ENCODE measurements at places on chromosomes 3 and 15.
A peak's percentile ranks its signal among the peaks of the same experiment; 100 is the strongest.

DNA sequence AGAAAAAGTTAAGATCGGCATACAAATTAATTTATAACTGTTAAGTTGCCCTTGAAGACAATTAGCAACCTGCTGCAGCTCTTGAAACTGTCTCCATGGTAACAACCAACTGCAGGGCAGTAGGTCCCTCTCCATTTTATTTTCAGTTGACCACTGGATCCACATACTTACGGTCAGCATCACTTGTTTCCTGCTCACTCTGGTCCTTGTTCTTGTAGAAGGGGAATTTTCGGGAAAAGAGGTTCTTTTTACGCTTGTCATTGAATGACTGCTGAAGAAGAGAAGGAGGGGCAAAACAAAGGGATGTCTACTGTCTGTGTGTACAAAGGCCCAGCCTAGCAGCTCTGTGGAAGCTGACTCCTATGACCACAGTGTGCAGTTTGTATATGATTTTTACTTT is 46.8 kb upstream of the MELTF start:
- no peaks in the 10 kb centered on the region for H3K36me3 ChIP-seq
- H3K27me3 ChIP-seq, result no peaks in the 10 kb centered on the region
- no peak overlapping the region for H3K27ac ChIP-seq
- DNase-seq, result no peak
- no peak overlapping the region for H3K4me3 ChIP-seq
- no peaks in the 10 kb centered on the region for H3K4me1 ChIP-seq

GRCh38 chr3:106913111-106913698 is 464.0 kb upstream of the CCDC54 start:
- H3K4me1 ChIP-seq, result no peaks in the 10 kb centered on the region
- no peak overlapping the region for H3K27ac ChIP-seq
- no peaks in the 10 kb centered on the region for H3K27me3 ChIP-seq
- DNase-seq, result peak; percentile 27
- H3K4me3 ChIP-seq, result no peak overlapping the region

- H3K4me1 ChIP-seq, result peaks cover 9% of the 10 kb centered on the region
- peak overlapping the region; percentile 97 for H3K27ac ChIP-seq
- no peaks in the 10 kb centered on the region for H3K36me3 ChIP-seq
- no peaks in the 10 kb centered on the region for H3K27me3 ChIP-seq
- no peak for DNase-seq
- H3K4me3 ChIP-seq, result peak overlapping the region; percentile 86
These were observed 515 bp upstream of the EIF3J start for GRCh38 chr15:44536302-44536961.

DNA sequence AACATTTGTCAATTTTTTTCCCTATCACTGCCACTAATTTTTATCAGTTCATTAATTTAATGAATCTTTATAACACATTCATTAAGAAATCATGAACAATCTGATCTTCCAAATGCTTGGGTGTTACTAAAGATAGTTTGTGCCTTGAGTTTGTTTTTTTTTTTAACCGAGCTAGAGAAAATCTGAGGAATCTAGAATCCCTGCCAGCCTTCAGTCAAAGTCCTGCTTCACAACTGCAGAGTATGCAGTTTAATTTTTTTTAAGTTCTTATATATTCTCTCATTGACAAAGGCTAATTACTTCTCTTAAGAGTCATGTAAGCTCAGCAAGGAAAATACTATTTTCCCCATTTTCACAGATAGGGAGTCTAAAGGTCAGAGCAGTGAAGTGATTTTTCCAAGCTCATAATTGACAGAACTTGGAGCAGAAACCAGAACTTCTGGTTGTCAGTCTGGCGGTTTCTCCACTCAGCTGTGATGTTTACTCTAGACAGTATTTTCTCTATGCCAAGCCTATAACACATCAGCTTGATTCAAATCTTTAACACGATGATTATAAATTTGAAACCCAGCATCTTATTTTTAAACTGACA is 55.7 kb downstream of the TNIK start:
- peak overlapping the region; percentile 12 for H3K27ac ChIP-seq
- no peaks in the 10 kb centered on the region for H3K36me3 ChIP-seq
- H3K27me3 ChIP-seq, result no peaks in the 10 kb centered on the region

DNA sequence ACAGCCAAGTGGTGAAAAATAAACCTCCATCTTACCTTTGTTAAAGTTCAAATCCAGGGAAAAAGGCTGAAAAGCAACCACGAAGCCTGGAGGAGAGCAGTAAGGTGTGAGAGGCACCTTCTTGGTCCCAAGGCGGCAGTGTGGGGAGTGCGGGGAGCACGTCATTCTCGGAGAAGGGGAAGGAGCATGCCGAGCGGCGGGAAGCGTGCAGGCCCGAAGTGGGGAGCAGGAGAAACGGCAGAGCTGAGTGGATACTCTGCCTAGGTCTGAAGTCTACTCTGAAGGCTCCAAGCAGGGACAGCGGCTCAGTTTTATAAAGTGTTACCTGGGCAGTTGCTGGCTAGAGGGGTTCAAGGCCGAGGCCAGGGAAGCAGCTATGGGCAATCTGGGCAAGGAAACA is 96.9 kb downstream of the RYK start:
- no peaks in the 10 kb centered on the region for H3K27me3 ChIP-seq
- no peaks in the 10 kb centered on the region for H3K4me1 ChIP-seq
- no peak for DNase-seq
- H3K36me3 ChIP-seq, result peaks cover 15% of the 10 kb centered on the region
- no peak overlapping the region for H3K27ac ChIP-seq

DNA sequence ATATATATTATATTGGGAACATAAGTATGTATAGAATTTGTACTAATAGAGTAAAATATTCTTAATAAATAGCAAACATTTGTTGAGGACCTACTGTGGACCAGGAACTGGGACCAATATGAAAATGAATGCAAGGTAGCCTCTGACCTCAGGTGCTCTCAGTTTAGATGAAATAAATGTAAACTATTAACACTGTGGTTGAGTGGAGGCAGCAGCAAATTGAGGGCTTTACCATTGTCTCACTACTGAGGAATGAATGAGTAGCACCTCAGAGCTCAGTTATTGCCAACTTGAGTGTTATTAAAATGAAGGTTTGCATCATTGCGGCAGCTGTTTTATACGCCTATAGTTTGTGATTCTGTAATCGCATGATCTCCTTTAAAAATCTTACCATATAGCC is 90.9 kb upstream of the CGNL1 start:
- no peaks in the 10 kb centered on the region for H3K4me1 ChIP-seq
- no peak overlapping the region for H3K27ac ChIP-seq
- no peak overlapping the region for H3K4me3 ChIP-seq
- no peaks in the 10 kb centered on the region for H3K27me3 ChIP-seq
- peaks cover 14% of the 10 kb centered on the region for H3K36me3 ChIP-seq

- no peak for DNase-seq
- H3K27me3 ChIP-seq, result no peaks in the 10 kb centered on the region
- no peak overlapping the region for H3K4me3 ChIP-seq
- no peaks in the 10 kb centered on the region for H3K4me1 ChIP-seq
- H3K27ac ChIP-seq, result no peak overlapping the region
These were observed 14.8 kb upstream of the HLTF start for GRCh38 chr3:149101154-149101553.

DNA sequence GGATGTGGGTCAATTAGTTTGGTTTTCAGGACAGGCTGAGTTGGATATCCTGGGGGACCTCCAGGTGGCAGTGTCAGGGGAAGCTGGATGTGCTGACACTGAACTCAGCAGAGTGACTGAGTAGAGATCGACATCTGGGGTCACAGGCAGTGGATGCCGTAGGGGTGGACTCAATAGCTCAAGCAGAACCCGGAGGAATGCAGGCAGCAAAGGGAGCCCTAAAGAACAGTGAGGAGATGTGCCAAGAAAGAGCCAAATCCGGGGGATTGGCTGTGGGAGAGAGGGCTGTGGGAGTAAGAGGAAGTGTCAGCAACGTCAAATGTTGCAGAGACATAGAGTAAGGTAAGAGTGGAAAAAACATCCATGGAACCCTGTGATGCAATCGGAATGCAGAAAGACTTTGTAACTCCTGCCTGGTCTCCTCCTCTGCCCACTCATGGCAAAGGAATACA is 11.6 kb downstream of the CCR5AS start:
- H3K27ac ChIP-seq, result no peak overlapping the region
- no peaks in the 10 kb centered on the region for H3K4me1 ChIP-seq
- no peak overlapping the region for H3K4me3 ChIP-seq
- no peaks in the 10 kb centered on the region for H3K27me3 ChIP-seq

DNA sequence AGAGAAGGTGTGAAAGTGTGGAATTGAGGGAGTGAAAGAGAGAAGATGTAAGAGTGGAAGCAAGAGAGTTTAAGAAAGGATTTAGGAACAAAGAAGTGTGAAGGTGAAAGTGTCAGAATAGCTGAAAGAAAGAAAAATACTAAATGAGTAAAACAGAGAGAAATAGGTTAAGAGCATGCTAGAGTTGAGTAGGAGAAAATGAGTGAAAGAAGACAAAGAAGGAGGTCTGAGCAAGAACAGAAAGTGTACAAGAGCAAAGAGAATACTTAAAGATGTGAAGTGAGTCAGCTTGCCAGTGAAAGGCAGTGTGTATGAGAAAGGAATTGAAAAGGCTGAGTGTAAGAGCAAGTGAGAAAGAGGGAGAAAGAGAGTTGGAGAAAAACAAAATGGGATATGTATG is 348.8 kb upstream of the BCHE start:
- no peak overlapping the region for H3K27ac ChIP-seq
- no peak overlapping the region for H3K4me3 ChIP-seq
- no peaks in the 10 kb centered on the region for H3K36me3 ChIP-seq
- no peak for DNase-seq

- H3K4me1 ChIP-seq, result peaks cover 3% of the 10 kb centered on the region
- no peaks in the 10 kb centered on the region for H3K27me3 ChIP-seq
- H3K27ac ChIP-seq, result no peak overlapping the region
- peak; percentile 84 for DNase-seq
- H3K36me3 ChIP-seq, result no peaks in the 10 kb centered on the region
These were observed 340 bp downstream of the TMEM44 start for GRCh38 chr3:194632809-194633348.

- no peaks in the 10 kb centered on the region for H3K4me1 ChIP-seq
- DNase-seq, result no peak
- no peak overlapping the region for H3K27ac ChIP-seq
- H3K36me3 ChIP-seq, result no peaks in the 10 kb centered on the region
These were observed 285.8 kb upstream of the GADL1 start for GRCh38 chr3:31180274-31180673.

GRCh38 chr15:23472678-23473077 is 25.6 kb upstream of the GOLGA6L2 start:
- H3K27ac ChIP-seq, result no peak overlapping the region
- no peaks in the 10 kb centered on the region for H3K27me3 ChIP-seq

DNA sequence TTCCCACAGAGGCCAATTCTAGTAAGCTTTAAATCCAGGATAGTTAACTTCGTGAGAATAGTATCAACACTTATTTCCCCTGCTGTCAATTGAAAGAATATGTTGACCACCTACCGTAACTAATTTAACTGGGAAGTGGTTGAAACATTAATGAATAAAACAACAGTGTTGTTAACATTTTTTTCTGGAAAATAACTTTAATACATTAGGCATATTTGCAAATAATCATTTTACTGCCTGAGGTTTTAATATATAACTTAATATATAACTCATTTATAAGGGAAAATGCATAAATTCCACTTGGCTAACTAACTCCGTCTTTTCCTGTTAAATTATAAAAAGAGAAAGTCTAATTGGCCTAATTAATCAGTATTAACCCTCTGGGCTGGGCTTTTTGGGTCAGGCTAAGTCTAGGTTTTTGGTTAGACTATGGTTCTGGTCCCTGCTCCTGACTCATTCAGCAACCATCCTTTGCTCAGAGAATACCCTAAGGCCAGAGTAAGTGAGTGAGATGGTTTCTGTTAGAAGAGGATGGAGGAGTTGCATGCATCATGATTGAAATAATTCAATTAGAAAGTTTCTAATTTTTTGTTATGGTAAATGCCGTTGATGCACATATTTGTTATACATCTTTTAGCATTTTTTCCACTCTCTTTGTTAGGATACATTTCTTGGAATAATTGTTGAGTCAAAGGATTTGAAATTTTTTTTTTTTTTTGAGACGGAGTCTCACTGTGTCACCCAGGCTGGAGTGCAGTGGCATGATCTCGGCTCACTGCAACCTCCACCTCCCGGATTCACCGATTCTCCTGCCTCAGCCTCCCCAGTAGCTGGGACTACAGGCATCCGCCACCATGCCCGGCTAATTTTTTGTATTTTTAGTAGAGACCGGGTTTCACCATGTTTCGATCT is 10.8 kb upstream of the SKIL start:
- H3K4me3 ChIP-seq, result no peak overlapping the region
- H3K27ac ChIP-seq, result no peak overlapping the region
- no peaks in the 10 kb centered on the region for H3K36me3 ChIP-seq
- H3K4me1 ChIP-seq, result no peaks in the 10 kb centered on the region
- no peak for DNase-seq
- no peaks in the 10 kb centered on the region for H3K27me3 ChIP-seq

- no peaks in the 10 kb centered on the region for H3K4me1 ChIP-seq
- H3K27ac ChIP-seq, result no peak overlapping the region
- DNase-seq, result no peak
- H3K4me3 ChIP-seq, result peak overlapping the region; percentile 58
- no peaks in the 10 kb centered on the region for H3K27me3 ChIP-seq
These were observed 435 bp downstream of the SLC35G2 start for GRCh38 chr3:136819392-136819730.

- no peak overlapping the region for H3K4me3 ChIP-seq
- DNase-seq, result no peak
- no peak overlapping the region for H3K27ac ChIP-seq
- H3K27me3 ChIP-seq, result no peaks in the 10 kb centered on the region
- H3K36me3 ChIP-seq, result no peaks in the 10 kb centered on the region
These were observed 921.3 kb downstream of the TUSC7 start for GRCh38 chr3:117630885-117631284.

GRCh38 chr3:56976651-56977560 is 83.6 kb upstream of the SPATA12 start:
- DNase-seq, result peak; percentile 74
- no peaks in the 10 kb centered on the region for H3K4me1 ChIP-seq
- H3K36me3 ChIP-seq, result no peaks in the 10 kb centered on the region
- H3K27me3 ChIP-seq, result no peaks in the 10 kb centered on the region
- no peak overlapping the region for H3K4me3 ChIP-seq
- H3K27ac ChIP-seq, result no peak overlapping the region
